ENCODE measurements at places on chromosomes 3 and 15.

- no peak for DNase-seq
Measured at GRCh38 chr3:105277656-105278055, 89.1 kb upstream of the ALCAM start.

- no peak for DNase-seq
Measured at GRCh38 chr3:77052733-77053670, 13.1 kb downstream of the ROBO2 start.

DNA sequence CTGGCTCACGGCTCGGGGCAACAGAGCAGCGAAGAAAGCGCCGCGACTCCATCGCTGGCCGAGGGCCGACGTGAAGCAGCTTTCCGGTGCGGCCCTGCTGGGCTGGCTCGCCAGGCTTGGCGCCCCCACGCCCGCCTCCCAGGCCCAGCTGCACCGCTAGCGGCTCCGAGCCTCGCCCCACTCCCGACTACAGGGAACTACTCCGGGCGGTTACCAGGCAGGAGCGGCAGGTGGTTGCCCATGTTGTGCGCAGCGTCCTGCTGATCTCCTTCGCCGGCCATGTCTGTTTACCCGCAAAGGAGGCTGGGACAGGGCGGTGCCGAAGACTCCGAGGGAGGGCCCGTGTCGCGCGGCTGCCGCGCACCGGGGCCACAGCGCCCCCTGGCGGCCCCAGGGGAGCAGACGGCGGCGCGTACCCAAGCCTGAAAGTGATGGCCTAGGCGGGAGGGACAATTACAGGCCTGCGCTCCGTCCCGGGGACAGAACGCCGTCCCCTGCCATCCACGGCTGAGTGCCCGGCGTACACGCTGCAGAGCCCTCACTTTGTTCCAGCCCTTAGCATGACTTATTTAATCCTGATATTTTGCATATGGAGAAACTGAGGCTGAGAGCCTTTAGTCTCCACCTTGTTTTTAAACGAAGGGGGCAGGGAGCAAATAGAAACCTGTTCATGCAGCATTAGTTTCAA lies at the start of gene CRBN:
Gene CRBN, minus strand, starts transcription at position 285 of the 688 bp plus-strand sequence. Its CDS starts 4 bp downstream, at position 281.
- DNase-seq, result peak; percentile 90

DNA sequence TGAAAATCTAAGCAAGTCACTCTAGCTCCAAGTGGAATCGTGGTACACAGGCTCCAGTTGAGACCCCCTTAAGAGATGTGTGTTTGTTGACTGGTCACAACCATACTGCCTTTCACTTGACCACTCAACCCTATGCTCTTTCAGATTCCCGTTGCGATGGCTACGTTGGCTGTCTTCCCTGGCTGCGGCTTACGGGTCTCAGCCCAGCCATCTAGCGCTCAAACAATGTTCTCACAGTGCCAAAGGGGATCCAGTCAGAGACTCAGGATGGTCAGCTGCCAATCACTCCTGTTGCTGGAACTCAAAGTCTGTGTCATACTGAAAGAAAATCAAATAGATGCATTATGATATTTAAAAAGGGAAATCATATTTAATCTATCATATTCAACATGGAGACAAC lies 237.6 kb downstream of the ITPR1 start:
- DNase-seq, result no peak

DNA sequence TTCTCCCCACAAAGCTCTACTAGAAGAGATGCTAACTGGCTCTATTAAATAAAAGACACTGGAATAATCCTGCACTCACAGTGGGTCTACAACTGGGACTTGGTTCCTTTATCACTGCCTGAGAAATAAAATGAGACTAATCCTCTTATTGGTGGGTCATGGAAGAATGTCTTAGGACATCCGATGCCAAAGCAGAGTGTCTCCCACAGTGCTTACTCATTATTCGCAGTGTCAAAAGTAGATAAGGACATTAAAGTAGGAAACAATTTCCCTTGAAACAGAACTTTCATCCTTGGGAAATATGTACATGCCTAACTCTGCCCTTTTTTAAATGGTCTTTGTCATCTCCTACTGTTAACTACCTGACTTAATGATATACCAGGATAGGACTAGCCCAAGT lies 71.5 kb downstream of the GSK3B start:
- DNase-seq, result no peak

GRCh38 chr3:140004271-140004670 lies 69.3 kb downstream of the CLSTN2 start:
- DNase-seq, result no peak

GRCh38 chr3:53803816-53804695 lies 42.2 kb downstream of the CHDH start:
- DNase-seq, result peak; percentile 2

- DNase-seq, result no peak
Measured at GRCh38 chr3:151296226-151296625, 17.9 kb upstream of the P2RY14 start.

DNA sequence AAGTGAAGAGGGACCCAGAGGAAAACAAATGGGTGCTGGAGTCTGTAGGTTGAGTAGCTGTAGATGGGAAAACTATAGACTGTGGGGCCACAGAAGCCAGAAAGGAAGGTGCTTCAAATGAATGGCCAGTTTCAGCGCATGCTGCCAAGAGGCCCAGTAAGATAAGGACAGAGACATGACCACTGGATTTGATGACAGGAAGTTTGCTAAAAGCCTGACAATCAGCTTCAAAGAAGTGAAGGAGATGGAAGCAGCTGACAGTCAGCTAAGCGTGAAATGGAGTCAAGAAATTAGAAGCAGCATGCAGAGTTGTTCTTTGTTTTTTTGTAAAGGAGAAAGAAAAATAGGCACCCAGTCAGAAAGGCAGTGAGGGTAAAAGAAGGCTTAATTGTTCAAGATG lies 24.9 kb downstream of the TXNRD3 start:
- no peak for DNase-seq

GRCh38 chr3:119918992-119919933 lies 137.4 kb downstream of the NR1I2 start:
- no peak for DNase-seq

DNA sequence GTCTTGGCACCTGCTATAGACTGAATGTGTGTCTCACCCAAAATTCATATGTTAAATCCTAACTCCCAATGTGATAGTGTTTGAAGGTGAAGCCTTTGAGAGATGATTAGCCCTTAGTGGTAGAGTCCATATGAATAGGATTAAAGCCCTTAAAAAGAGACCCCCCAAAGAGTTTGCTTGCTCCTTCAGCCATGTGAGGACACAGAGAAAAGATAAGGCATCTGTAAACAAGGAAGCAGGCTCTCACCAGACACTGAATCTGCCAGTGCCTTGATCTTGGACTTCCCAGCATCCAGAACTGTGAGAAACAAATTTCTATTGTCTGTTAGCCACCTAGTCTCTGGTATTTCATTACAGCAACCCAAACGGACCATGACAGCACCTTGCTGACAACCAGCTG lies 16.6 kb downstream of the KPNA1 start:
- no peak for DNase-seq

DNA sequence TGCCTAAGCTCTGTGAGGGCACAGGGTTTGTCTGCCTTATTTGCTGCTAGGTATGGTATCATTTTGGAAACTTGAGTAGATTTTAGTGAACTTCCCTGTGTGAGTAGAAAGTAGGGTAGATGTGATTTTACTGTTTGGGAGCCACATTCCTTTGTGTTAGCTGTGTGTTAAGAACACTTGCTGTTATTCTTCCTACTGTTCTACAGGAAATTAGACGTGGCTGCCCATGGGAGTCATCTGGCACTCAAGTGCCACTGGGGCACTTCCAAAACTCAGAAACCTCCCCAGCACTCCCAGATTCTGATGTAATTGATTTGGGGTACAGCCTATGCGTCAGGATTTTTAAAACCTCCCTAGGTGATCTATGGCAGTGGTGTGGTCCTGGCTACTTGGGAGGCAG lies 369.9 kb upstream of the C2CD4B start:
- DNase-seq, result no peak

GRCh38 chr3:49492969-49493368 lies 22.9 kb downstream of the DAG1 start:
- DNase-seq, result no peak

GRCh38 chr3:133999891-134000685 lies 29.6 kb downstream of the SLCO2A1 start:
- DNase-seq, result no peak

- DNase-seq, result no peak
Measured at GRCh38 chr15:93162560-93162959, 73.5 kb upstream of the RGMA start.

DNA sequence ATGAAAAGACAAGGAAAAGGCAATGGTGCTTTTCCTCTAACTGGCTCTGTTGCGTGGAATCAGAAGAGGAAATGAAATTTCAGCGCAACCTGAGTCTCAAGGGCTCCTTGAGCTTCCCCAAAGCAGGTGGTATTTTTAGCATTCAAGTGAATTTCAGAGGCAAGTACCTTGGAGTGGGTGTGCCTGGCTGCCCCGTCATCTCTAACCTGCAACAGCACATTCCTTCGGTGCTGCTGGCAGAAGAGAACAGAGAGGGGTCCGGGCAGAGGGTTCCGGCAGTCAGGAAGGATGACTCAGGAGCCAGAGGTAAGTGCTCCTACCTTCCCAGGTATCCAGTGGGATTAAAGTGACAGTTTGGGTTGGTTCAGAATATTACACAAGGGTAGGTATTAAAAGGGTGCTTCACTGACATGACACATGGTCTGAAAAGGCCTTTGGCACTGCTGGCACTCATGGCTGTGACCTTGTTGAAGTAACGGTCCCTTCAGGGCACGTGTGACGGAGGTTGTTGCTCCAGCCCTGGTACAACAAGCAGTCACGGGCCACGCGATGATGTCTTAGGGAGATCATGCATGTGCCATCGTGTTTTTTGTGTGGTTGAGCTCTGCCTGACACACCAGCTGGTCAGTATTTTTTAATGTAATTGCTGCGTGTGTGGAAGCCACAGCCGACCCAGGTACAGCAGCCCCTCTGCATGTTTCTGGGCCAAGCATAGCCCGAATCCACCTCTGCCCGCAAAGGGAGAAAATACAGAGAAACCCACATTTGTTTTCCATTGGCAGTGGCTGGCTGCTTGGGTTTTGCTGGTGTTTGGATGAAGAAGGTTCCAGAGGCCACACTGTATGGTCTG lies 75.7 kb downstream of the LRRK1 start:
- no peak for DNase-seq

DNA sequence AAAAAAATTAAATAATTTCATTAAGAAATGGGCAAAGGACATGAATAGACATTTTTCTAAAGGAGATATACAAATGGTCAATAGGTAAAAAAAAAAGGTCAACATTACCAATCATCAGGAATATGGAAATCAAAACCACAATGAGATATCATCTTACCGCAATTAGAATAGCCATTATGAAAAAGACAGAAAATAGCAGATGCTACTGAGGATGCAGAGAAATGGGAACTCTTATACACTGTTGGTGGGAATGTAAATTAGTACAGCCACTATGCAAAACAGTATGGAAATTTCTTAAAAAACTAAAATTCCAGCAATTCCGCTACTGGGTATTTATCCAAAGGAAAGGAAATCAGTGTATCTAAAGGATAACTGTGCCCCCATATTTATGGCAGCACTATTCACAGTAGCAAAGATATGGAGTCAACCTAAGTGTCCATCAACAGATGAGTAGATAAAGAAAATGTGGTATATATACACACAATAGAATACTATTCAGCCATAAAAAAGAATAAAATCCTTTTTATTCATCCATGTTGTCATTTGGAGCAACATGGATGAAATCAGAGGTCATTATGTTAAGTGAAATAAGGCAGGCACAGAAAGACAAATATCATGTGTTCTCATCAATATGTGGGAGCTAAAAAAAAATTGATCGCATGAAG lies 132.4 kb downstream of the RPL22L1 start:
- no peak for DNase-seq

DNA sequence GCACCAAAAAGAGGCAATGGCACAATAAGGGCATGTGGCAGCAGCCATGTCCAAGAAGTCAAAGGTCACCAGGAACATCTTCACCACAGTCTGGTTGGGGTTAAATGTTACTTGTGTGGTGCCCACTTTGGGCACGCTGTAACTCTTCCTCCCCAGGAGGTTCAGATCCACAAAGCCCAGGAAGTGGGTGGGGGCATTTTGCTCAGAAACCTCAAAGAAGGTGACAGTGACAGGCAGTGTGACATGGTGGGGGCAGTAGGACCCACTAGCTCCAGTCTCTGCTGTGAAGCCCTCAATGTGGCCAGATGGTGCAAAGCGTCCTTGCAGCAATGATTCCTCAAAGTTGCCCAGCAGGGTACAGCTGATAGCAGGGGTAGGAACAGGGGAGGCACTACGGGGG lies 5.8 kb downstream of the ZNF80 start:
- no peak for DNase-seq

- peak; percentile 75 for DNase-seq
Measured at GRCh38 chr15:93451265-93451664, 362.3 kb upstream of the RGMA start.

- no peak for DNase-seq
Measured at GRCh38 chr3:154758109-154758868, 321.8 kb upstream of the MME start.

DNA sequence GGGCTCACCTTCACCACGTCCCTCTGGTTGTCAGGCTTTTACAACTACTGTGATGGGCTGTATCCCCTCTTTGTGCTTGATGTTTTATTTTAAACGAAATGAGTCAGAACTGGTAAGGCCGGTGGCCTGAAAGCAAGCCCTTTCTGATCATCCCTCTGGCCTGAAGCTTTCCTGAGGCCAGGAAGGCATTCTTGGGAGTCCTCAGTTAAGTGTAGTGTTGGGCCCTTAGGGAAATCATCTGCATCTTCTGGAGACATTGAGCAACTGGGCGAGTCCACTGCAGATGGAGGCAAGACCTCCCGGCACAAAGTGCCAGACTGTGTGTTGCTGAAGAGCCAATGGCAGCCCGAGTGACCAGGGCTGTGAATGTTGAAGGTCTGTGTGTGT lies 33.0 kb upstream of the AMOTL2 start:
- DNase-seq, result no peak

DNA sequence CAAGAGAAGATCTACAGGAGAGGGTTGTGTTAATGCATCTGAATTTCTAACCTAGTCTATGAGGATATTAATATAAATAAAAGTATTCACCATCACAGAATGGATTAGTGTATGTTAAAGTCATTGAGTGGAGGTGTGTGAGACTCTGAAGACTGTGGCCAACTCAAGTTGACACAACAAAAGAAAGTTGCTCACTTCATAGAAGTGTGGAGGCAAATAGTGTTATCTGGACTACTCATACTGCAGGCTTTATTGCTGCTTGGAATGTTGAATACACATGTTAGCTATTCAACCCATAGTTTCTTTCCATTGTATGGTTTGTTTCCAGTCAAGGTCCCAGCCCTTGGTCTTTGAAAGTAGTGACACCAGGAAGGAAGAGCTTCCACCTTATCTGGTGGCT lies 38.0 kb upstream of the TPRG1 start:
- DNase-seq, result no peak

DNA sequence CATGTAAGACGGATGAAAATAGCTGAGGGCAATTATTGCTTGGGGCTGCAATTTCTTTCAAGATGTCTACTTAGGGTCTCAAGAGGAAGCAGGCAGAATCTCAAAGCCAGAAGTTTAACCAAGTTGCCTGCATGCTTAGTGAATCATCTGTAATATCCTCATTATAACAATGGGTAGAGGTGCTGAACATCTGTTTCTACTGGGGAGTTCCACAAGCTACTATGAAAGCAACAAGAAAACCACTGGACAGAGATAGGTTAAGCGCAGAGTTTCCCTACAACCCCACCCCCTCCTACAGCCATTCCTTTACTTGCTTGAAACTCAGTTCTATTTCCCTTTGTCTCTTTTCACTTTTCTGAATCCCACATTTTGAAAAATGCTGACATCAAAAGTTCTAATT lies 759.4 kb upstream of the GBE1 start:
- DNase-seq, result no peak

GRCh38 chr3:169627073-169627472 lies 36.4 kb downstream of the MECOM start:
- DNase-seq, result no peak

Data from tibial artery (tissue), 4 donors.